Activated CD4-positive, alpha-beta T cell treated with anti-CD3 and anti-CD28 coated beads for 36 hours (primary cell): ENCODE measurements at places on chromosomes 16 and 17. TPM values are rescaled to one million over a fixed set of nuclear protein-coding genes. Genes with fewer than 3 reads are reported as not detected.
A peak's percentile ranks its signal among the peaks of the same experiment; 100 is the strongest.

The WNT3 gene
- 0.09 TPM for total RNA-seq

The NRN1L gene
- not detected for total RNA-seq

The EFNB3 gene
- total RNA-seq = not detected

The GAS2L2 gene
- total RNA-seq = 0.07 TPM

The ODAD4 gene
- 1.1 TPM for total RNA-seq

The TOX3 gene
- total RNA-seq = not detected

The ALDH3A1 gene
- total RNA-seq = not detected

The ZNF778 gene
- 5.0 TPM for total RNA-seq

DNA sequence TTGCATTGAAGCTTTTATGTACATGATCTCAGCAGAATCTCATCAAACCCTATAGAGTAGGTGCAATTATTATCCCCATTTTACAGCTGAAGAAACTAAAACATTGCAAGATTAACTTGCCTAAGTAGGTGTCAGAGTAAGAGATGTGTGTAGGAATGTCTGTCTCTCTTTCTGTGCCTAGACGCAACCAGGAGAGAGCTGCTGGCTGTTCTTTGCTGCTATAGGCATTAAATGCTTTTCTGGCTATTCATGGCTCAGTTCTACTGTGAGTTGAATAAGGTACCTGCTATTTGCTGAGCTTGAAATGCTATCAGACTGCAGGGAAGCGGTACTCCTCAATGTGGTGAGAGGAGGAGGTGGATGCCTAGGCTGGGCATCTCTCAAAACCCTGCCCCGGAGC lies 17.0 kb downstream of the IRX5 start:
- DNase-seq = no peak

- DNase-seq = no peak
These were observed 607 bp upstream of the NCOR1 start for GRCh38 chr17:16215965-16216316.

- no peak for DNase-seq
These were observed 590.6 kb upstream of the SOX9 start for GRCh38 chr17:71530248-71530647.

DNA sequence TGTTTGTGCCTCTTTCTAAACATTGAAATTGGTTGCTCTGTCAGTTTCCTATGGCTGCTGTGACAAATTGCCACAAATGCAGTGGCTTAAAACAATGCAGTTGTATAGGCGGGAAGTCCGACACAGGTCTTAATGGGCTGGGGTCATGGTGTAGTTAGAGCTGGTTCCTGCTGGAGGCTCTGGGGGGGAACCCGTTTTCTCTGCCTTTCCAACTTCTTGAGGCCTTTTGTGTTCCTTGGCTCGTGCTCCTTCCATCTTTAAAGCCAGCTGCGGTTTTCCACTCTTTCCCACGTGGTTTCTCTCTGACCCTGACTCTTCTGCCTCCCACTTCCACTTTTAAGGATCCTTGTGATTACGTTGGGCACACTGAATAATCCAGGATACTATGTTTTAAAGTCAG lies 12.5 kb downstream of the EPN2 start:
- DNase-seq = no peak

DNA sequence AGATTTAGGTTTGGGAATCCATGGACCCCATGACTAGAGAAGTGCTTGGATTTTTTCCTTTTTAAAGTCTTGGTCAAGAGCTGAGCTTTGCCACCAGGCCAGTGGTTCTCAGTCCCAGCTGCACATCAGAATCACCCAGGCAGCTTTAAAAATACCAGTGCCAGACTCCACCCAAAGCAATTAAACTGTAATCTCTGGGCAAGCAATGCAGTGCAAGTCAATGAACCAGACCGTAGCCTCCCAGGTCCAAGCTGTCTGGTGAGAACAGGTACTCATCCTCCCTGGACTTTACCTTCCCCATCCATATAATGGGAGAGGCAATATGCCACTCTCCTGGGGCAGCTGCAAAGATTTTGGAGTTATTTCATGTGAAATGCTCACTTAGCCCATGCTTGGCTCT lies 223.1 kb upstream of the CDH5 start:
- DNase-seq = no peak

DNA sequence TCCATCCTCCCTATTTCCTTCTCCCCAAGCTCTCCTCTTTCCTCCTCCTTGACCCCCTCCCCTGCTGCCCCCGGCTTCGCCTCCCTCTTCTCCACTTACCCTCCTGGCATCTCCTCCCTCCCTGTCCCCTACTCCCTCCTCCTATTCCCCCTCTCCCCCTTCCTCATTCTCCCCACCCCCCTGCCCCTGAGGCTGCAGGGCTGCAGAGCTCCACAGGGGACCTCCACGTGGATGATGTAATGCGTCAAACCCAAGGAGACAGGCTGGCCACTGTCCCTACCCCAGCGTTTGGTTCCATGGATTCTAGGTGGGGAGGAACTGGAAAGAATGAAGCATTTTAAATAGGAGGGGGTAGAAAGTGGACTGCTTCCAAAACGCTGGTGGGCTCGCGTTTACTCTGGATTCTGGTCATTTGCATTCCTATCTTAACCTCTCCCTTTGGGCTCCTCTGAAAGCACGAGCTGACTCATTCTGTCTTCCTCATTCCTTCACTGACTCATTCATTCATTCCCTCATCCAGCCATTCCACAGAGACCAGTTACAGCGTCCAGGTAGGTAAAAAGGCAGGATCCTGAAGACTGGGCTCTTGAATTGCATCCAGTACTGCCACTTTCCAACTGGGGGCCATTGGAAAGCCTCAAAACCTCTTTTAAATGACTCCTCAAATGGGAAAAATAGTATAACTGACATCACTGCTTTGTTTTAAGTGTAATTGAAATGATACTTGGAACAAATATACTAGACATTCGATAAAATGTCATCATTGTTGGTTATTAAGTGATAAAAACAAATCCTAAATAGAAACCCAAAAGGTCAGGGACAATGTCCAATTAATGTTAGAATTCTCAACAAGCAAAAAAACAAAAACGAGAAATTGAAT lies 943 bp upstream of the COTL1 start:
- peak; percentile 25 for DNase-seq

- no peak for DNase-seq
These were observed 10.9 kb upstream of the CA4 start for GRCh38 chr17:60138769-60139437.

DNA sequence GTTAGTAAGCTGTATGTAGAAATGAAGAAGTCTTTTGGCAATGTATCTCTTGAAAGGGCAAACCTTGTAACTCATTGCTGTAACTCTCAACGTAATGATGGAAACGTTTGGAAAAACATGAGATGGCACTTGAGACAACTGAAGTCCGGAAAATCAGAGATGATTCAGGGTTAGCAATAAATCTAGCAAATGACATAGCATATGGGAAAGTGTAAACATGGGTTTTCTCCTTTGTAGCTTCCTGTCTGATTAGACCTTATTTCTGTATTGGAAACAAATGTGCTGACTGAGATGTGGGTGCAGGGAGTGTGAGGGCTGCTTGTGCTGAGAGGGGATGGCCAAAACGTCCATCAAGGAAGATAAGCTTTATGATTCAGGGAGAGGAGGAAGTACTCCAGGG lies 110.7 kb upstream of the FAM20A start:
- no peak for DNase-seq

DNA sequence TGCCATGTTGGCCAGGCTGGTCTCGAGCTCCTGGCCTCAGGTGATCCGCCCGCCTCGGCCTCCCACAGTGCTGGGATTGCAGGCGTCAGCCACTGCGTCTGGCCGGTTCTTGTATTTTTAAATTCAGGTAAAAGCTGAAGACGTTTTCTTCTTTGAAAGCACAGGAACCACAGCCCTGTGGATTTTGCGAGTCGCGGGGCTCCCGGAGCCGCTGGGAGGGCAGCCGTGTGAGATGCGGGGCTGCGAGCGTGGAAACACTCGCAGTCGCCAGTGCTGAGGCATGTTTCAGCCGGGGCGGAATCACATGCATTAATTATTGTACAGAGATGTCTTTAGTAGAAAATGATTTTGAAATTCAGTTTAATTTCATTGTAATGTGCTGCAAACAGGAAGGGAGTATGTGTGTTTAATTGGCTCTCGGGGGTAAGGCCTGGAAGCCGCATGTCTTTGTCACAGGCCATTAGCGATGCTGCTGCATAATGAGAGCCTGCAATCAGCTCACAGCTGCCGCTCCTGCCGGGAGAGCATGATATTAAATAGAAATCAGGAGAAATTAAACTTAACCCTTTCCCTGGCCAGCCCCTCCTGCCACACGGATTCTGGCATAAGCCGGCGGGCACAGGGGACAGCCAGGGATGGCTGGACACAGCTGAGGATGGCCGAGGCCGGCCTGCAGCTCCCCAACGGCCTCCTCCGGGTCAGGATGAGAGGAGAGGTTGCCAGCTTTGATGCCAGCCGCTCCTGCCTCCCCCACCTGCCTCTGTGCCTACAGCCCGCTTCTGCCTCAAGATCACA lies 35.4 kb upstream of the CDH15 start:
- no peak for DNase-seq

GRCh38 chr17:76416457-76416856 lies 32.0 kb downstream of the SPHK1 start:
- no peak for DNase-seq

GRCh38 chr17:19313746-19314651 lies 48.5 kb downstream of the B9D1 start:
- no peak for DNase-seq

- no peak for DNase-seq
These were observed 883 bp downstream of the USH1G start for GRCh38 chr17:74922172-74922571.

DNA sequence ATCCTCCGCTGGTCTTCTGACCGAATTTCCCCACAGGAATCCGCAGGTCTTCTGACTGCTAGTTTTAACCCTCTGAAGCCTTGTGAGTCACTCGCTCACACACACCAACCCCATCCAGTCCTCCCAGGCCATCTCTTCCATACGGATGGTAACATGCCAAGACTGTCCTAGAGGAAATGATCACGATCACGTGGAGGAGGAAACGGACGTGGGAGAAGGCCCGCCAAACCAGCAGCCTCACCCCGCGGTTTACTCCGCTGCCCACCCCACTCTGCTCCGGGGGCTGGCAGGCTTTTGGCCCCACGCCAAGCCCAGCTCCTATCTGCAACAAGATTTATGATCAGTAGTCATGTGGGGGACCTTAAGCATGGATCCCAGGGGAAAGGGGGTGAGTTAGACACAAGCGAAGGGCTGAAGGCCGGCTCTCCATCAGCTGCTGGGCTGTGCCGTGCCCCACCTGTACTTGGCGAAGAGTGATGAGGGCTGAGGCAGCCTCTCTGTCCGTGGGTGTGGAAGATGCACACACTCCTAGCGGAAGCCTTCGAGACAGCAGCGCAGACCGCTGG lies 1.5 kb upstream of the FAAP100 start:
- peak; percentile 30 for DNase-seq

GRCh38 chr16:21598701-21599121 lies 666 bp upstream of the METTL9 start:
- DNase-seq = peak; percentile 48

- DNase-seq = peak; percentile 41
These were observed at the start of gene CHST6 for GRCh38 chr16:75495076-75495674. TSS of gene CHST6 (minus strand) at chr16:75495441. CDS start at chr16:75479828, 15,613 bp downstream.

- no peak for DNase-seq
These were observed 6.3 kb downstream of the ATP2A3 start for GRCh38 chr17:3957735-3958599.

DNA sequence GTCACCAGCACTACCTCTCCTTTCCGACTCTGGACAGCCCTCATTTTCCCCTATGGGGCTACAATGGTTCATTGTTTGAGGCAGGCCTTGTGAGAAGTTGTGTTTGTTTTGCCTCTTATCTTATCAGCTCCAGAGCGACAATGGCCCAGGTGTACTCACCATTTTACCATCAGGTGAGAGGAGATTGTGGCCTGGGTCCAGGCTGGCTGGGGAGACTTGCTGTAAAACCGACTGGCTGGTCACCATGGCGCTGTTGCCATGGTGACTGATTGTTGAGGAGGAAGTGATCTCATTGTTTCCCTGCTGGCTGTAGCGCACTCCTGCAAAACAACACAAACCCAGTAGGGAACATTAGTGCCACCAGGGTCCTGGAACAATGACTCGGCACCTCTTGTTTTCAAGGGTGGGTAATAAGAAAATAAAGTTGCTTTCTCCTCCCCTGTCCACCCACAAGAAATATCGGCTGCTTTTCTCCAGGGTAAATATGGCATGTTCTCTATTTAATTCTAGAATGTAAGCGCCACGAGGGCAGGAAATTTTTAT lies 34.4 kb downstream of the HNF1B start:
- peak; percentile 17 for DNase-seq

GRCh38 chr16:85522308-85522841 lies 90.7 kb upstream of the GSE1 start:
- no peak for DNase-seq

- DNase-seq = no peak
These were observed 215.7 kb upstream of the FOXF1 start for GRCh38 chr16:86294535-86295196.

DNA sequence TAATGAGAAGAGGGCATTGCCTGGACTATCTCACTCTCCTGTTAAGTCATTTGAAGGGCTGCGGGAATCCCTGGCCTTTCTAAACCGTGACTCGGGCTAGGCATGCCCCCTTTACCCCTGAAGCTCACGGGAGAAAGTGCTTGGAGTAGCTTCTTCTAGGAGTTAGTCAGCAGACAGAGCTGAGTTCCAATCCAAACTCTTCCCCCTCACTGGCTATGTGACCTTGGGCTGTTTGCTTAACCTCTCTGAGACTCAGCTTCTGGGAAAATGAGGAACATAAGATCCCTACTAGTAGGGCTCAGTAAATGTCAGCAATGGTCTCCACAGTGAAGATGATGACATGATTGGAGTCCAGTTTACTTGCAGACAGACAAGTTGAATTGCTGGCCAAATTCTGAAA lies 5.7 kb upstream of the B9D1 start:
- DNase-seq = no peak

DNA sequence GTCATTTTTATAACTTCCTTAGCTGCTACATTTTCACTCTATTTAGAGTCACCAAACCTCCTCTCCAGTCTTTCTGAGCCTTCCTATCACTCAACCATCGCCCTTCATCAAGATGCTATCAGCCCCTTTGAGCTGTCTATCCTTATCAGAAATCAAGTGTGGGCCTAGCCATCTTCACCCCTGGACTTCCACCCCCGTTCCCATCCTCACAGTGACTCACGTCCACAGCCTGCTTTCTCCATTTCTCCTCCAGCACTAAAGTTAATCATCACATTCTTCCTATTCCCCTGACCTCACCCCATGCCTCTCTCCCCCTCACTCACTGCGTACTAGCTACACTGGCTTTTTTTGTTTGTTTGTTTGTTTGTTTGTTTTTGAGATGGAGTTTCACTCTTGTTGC lies 2.4 kb upstream of the TEKT3 start:
- DNase-seq = no peak

DNA sequence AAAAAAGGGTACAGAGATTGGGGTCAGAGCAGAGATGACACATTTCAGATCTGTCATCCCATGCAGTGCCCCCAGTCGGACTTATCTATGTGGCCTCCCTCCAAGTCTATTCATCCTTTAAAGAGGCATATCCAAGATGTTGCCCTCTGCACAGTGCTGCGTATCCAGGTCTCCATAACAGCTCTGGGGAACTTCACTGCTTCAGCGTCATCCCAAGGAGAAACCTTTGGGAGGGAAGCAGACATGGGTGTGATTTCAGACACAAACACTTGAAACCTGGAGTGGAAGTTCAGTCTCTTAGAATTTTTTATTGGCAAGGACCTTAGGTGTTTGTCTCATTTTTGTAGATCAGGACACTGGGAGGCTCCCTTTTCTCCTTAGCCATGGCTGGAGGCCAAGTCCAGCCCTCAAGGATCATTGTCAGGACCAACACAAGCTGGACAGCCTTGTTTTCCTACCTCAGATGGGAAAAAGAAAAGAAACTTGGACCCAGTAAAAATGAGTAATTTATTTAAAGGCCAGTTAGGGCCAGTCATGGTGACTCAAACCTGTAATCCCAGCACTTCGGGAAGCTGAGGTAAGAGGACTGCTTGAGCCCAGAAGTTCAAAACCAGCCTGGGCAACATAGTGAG lies 23.9 kb upstream of the NLK start:
- DNase-seq = no peak
